ENCODE measurements at places on chromosomes 11 and 22.

DNA sequence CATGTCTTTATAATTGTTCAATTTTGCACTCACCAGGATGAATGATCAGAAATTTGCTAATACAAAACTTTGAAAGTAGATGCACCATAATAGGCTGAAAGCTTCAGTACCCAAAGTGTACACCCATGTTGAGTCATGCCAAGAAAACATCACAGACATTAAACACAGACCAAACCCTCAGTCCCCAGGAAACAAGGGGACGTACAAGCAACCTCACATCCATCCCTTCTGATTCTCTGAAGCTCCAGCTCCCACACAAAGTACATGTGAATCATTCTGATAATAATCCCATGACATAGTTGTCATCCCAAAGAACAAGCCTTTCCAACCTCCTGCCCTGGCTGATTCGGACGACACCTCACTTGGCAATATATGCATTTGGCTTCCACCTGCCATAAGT, 183.8 kb downstream of the SNX19 start:
- DNase-seq = no peak

GRCh38 chr22:45499746-45500145, 2.9 kb upstream of the FBLN1 start:
- no peak for DNase-seq

GRCh38 chr11:103872748-103873147, 163.7 kb upstream of the DDI1 start:
- DNase-seq = peak; percentile 33

DNA sequence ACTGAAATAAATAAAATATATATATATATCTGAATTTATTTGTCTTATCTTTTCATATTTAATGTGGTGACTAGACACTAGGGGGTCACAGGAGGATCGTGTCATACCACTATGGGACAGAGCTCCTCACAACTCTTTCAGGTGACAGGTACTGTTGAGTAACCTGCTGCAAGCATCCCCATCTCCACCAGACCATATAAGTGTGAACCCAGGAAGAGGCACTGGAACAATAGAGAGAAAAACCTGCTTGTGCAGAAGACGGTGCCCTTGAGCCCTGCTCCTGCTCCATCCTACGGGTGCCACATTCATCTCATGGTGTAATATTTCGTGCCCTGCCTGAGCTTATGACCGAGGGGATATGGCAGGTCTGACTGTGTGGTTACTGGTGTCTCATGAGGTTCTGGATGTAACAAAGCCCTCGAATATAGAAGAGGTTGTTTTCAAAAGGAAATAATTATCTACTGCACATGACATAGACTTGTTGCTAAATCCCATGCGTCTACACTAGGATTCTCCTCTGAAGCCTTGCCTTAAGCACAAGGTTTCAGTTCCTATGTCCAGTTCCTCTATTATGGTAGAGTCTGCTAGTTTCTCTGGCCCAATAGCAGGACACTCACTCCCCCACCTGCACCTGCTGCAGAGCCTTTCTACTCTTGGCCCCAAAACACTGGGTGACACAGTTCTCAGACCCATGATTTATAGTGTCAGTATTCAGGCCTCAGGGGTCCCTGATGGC, 70.4 kb downstream of the GGTLC2 start:
- DNase-seq = peak; percentile 71

GRCh38 chr11:134401825-134402809, 9.9 kb downstream of the B3GAT1 start:
- no peak for DNase-seq

GRCh38 chr11:10688401-10688800, 5.2 kb downstream of the IRAG1 start:
- DNase-seq = no peak

DNA sequence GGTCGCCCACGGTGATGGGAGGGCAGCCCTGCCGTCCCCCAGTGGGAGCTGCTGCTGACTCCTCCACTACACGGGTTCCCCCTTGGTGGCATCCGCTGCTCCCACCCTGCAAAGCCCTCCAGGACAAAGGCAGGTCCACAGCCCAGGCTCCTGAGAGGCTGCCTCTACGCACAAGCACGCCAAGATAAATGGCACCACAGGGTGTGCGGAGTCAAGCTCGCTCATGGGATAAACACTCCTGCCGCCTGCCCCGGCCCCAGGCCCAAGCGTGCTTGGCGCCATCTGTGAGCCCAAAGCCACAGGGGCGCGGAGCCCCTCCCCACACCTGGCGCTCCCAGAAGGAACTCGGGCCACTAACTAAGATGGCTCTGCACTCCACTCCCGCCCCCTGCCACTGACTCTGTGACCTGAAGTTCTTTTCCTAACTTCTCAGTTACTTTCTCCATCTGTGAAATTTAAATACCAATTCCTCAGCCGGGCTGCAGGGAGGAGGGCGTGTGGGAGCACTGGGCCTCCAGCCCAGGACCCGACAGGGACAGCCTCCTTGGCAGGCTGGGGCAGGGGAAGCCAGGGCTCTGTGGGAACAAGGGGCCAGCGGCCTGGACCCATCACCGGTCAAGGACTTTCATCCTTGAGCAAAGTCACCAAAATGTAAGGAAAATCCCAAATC, 14.9 kb downstream of the EHD1 start:
- DNase-seq = no peak

GRCh38 chr22:44392446-44392921, 79.7 kb upstream of the SHISAL1 start:
- DNase-seq = no peak

GRCh38 chr22:38831166-38831945, 12.5 kb downstream of the NPTXR start:
- DNase-seq = peak; percentile 89

Data from suppressor macrophage treated with lipopolysaccharide for 1 hour (primary cell).